ENCODE measurements at places on chromosomes 4 and X. TPM values are rescaled to one million over a fixed set of nuclear protein-coding genes. Genes with fewer than 3 reads are reported as not detected.

DNA sequence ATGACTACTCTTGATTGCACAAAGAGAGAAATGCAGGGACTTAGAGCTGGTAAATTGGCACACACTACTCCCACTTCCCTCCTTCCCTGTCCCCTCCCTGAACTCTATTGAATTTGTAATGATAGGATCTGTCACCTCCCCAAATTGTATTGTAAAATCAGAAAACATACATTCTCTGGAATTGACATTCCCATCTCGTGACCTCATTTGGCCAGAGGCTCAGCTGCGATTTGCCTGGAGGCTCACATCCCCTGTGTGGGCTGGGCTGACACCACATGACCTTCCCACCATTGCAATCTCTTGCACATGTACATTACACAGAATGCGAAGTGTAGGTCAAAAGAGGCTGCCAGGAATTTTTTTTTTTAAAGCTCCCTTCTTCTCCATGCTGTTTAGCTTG lies 172.1 kb downstream of the MID1IP1 start:
- no peak overlapping the region for H3K4me3 ChIP-seq
- H3K27me3 ChIP-seq: no peaks in the 10 kb centered on the region
- H3K36me3 ChIP-seq: no peaks in the 10 kb centered on the region
- H3K27ac ChIP-seq: no peak overlapping the region
- no peak for DNase-seq

Gene P2RY4
- total RNA-seq: 0.12 TPM

Gene EMCN
- total RNA-seq: not detected

Gene BTC
- total RNA-seq: not detected

- no peaks in the 10 kb centered on the region for H3K36me3 ChIP-seq
- H3K4me3 ChIP-seq: no peak overlapping the region
- DNase-seq: no peak
- no peaks in the 10 kb centered on the region for H3K27me3 ChIP-seq
Observed at GRCh38 chrX:33336783-33337182, 125.4 kb upstream of the DMD start.

- no peak overlapping the region for H3K4me3 ChIP-seq
- H3K4me1 ChIP-seq: no peaks in the 10 kb centered on the region
Observed at GRCh38 chrX:153628129-153628528, 18.9 kb upstream of the DUSP9 start.

DNA sequence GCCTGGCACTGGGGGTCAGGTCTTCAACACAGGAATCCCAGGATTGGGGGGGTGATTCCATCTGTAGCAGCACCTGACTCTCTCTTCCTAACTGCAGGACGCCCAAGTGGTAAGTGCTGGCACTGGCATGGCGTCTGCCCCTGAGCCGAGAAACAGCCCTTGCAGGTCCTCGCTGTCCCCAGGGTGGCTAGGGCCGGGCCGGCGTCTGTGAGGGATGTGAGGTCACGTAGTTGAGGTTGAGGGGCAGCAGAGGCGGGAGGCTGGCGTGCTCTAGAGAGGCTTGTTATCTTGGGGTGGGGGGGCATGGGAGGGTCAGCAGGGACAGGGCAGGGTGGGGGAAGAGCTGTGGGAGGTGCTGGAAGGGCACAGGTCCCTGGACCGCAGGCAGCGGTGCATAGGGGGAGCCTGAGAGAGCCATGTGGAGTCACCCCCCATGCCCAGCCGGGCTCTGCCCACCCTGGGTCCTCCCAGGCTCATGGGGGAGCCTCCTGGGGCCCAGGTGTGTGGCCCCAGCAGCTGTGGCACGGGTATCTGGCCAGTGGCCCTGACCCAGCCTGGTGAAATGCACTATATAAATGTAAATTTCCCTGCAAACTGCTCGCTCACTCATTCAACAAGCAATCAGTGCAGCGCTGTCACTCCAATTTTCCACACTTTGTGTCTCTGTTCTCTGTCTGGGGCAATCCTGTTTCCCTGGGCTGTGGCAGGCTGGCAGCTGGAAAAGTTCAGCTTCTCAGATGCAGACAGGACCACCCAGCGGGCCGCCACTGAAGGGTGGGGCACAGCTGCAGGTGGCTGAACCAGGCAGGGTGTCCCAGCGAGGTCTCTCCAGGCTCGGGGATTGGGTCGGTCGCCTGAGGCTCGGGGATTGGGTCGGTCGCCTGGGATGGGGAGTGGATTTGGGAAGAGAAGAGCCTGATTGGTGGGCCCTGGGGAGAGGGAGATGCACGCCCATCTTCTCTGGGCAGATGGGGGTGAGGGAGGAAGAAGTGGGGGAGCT lies 102.2 kb upstream of the NKX1-1 start:
- no peak overlapping the region for H3K27ac ChIP-seq
- H3K36me3 ChIP-seq: no peaks in the 10 kb centered on the region
- H3K4me3 ChIP-seq: no peak overlapping the region
- H3K27me3 ChIP-seq: peaks cover 2% of the 10 kb centered on the region
- H3K4me1 ChIP-seq: no peaks in the 10 kb centered on the region

Gene HS3ST1
- not detected for total RNA-seq

DNA sequence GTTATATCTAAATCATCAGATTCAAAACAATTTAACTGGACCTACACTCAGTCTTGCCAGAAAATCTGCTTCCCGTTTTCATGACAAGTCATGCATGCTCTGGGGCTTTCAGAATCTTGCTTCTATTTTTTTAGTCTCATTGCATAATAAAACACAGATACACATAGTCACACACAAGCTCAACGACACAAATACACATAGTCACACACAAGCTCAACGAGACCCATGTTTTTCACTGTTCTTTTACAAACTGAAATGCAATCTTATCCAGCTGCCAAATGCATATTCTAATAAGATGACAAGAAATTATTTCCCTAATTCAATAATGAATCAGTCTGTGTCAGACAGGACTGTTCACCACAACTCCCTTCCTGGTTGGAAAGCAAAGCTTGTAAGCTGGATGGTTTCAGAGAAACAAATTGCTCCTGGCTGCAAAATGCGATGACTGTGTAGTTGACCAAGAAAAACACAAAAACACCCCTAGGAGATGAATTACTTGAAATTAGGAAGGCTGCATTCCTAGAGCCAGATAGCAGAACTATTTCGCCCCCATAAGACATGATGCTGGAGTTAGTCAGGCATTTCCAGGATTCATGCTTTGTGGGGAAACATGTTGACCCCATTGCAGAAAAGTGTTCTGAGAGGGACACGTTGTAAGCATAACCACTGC lies 208.7 kb downstream of the CHIC2 start:
- no peaks in the 10 kb centered on the region for H3K4me1 ChIP-seq
- DNase-seq: no peak
- H3K4me3 ChIP-seq: no peak overlapping the region
- no peak overlapping the region for H3K27ac ChIP-seq

- H3K4me1 ChIP-seq: no peaks in the 10 kb centered on the region
- no peaks in the 10 kb centered on the region for H3K27me3 ChIP-seq
- peaks cover 16% of the 10 kb centered on the region for H3K36me3 ChIP-seq
- no peak overlapping the region for H3K4me3 ChIP-seq
- no peak overlapping the region for H3K27ac ChIP-seq
Observed at GRCh38 chr4:53147711-53148110, 218.2 kb downstream of the SCFD2 start.

Measured in activated CD4-positive, alpha-beta T cell treated with anti-CD3 and anti-CD28 coated beads, Interleukin-2, amount 10 ng/mL, durations not matched to agents 7 days and 5 days (primary cell).